GM23248 (cell line): ENCODE measurements at places on chromosomes 12 and 14. TPM values are rescaled to one million over a fixed set of nuclear protein-coding genes. Genes with fewer than 3 reads are reported as not detected.

- no peaks in the 10 kb centered on the region for H3K4me1 ChIP-seq
- no peaks in the 10 kb centered on the region for H3K36me3 ChIP-seq
- H3K27me3 ChIP-seq, result no peaks in the 10 kb centered on the region
- no peak overlapping the region for H3K27ac ChIP-seq
- peak; percentile 61 for DNase-seq
- no peak overlapping the region for H3K4me3 ChIP-seq
Measured at GRCh38 chr12:130764073-130764472, 48.0 kb upstream of the RIMBP2 start.

- no peak overlapping the region for H3K4me3 ChIP-seq
- peaks cover 16% of the 10 kb centered on the region for H3K4me1 ChIP-seq
- no peak for DNase-seq
- no peak overlapping the region for H3K27ac ChIP-seq
Measured at GRCh38 chr12:94429633-94430032, 30.0 kb downstream of the CEP83 start.

DNA sequence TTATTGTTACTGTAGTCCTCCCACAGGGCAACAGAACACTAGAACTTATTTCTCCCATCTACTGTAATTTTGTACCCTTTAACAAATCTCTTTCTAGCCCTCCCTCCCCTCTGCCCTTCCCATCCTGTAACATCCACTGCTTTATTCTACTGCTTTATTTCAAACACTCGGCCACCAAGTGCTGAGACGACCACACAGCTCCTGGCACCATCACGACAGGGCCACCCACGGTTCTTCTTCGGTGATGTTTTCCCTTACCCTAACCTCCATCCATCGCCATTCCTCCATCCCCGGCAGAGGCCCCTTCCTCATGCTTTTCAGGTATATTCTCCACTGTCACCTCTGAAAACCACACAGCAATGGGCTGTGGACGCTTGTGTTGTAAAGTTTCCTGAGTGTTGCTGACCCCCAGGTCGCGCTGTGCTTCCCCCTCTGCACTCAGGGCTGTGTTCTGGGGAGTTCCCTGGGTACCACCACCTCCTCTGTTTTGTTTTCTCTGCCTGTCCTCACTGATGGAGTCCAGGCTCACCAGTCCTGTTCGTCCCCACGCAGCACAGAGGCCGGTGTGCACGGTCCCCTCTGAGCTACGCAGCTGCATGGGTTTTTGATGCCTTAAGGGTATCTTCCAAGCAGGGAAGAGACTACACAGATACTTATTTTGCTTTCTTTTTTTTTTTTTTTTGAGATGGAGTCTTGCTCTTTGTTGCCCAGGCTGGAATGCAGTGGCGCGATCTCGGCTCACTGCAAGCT is 207.2 kb upstream of the TMEM132C start:
- DNase-seq, result no peak
- H3K4me3 ChIP-seq, result no peak overlapping the region
- H3K36me3 ChIP-seq, result no peaks in the 10 kb centered on the region
- H3K27ac ChIP-seq, result no peak overlapping the region
- H3K27me3 ChIP-seq, result no peaks in the 10 kb centered on the region

DNA sequence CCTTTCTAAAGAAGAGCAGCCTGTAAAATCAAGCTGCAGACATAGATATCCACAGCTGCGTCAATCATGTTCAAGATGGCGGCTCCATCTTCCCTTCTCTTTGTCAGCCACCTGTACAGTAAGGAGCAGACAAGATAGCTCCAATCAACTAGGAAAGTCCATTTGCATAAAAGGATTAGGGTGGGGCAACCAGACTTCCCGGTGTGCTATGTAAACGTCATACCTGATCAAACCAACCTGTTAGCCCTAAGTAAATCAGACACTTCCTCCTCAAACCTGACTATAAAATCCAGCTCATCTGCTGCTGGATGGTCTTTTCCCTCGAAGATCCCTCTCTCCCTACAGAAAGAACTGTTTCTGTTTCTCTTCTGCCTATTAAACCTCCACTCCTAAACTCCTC is 60.1 kb downstream of the BCAT1 start:
- H3K4me3 ChIP-seq, result no peak overlapping the region
- H3K27ac ChIP-seq, result no peak overlapping the region
- H3K36me3 ChIP-seq, result no peaks in the 10 kb centered on the region; the same call in 1 of the 2 replicates
- no peaks in the 10 kb centered on the region for H3K4me1 ChIP-seq
- no peak for DNase-seq

- peaks cover 5% of the 10 kb centered on the region; the same call in 1 of the 2 replicates for H3K4me1 ChIP-seq
- H3K4me3 ChIP-seq, result no peak overlapping the region
- H3K27me3 ChIP-seq, result peaks cover 74% of the 10 kb centered on the region
Measured at GRCh38 chr14:37591311-37591940, 3.6 kb downstream of the FOXA1 start.

Gene STAB2
- not detected in 2 replicates for total RNA-seq

Gene KRT73
- not detected in 2 replicates for total RNA-seq

Gene EID3
- 6.9 and 9.0 TPM in 2 replicates for total RNA-seq

Gene RTRAF
- 99.9 and 140 TPM in 2 replicates for total RNA-seq
